ENCODE measurements at places on chromosomes 7 and 10.

- peak; percentile 27 for DNase-seq
These were observed 973 bp downstream of the SDK1 start for GRCh38 chr7:3301831-3302618.

DNA sequence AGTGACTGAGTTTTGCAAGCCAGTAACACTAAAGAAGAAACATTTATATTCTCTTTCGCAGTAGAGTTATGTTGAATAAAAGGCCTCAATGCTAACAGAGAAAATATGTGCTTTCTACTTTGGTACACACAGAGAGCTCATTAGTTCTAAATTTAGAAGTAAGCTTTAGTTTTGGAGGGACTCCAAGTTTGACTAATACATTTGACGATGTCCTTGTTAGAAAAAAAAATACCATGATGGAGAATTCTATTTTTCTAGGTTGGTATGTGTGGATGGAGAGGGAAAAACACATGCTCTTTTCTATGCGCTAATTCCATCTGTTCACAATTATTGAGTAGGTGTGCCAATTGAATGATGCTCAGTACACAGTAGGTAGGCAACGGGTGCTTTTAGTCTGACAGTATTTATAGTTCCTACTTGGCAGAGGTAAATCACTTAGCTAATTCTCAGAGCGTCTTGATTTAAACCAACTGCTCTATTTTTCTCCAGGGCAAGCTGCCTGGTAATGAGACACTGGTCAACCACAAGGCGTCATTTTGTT lies 327.2 kb upstream of the AKR1E2 start:
- no peak for DNase-seq

GRCh38 chr10:21160116-21160515 lies 263.0 kb upstream of the NEBL start:
- DNase-seq: no peak

GRCh38 chr7:110620110-110620735 lies 470.7 kb upstream of the LRRN3 start:
- DNase-seq: no peak

DNA sequence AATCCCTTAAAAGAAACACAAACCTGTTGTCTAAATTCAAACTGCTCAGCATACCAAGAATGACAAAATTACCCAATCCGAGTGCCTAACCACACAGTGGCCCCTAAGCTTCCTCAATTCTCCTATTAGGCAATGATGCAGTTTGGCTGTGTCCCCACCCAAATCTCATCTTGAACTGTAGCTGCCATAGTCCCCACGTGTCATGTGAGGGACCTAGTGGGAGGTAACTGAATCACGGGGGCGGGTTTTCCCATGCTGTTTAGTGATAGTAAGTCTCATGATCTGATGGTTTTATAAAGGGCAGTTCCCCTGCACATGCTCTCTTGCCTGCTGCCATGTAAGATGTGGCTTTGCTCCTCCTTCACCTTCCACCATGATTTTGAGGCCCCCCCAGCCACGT lies 21.9 kb downstream of the PSAP start:
- no peak for DNase-seq

GRCh38 chr10:47311932-47312662 lies 10.2 kb upstream of the GDF2 start:
- DNase-seq: peak; percentile 91

- no peak for DNase-seq
These were observed 109.7 kb downstream of the RAMP3 start for GRCh38 chr7:45267262-45267661.

DNA sequence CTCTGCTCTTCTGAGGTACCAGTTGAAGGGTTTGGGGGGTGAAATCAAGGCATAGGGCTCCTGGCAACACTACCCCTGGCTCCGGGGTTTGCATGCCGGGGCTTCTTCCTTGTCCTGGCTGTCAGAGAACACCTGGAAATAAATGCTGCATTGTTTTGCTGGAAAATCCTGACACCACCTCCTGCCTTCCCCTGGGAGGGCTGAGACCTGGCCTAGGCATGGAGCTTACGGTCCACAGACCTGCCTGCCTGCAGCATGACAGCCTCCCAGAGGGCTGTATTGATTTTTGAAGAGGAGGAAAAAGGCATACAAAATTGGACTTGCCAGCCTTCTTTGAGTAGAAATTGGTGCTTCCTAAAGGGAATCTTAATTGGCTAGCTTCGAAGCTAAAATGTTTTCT lies 227.1 kb downstream of the MGMT start:
- no peak for DNase-seq

DNA sequence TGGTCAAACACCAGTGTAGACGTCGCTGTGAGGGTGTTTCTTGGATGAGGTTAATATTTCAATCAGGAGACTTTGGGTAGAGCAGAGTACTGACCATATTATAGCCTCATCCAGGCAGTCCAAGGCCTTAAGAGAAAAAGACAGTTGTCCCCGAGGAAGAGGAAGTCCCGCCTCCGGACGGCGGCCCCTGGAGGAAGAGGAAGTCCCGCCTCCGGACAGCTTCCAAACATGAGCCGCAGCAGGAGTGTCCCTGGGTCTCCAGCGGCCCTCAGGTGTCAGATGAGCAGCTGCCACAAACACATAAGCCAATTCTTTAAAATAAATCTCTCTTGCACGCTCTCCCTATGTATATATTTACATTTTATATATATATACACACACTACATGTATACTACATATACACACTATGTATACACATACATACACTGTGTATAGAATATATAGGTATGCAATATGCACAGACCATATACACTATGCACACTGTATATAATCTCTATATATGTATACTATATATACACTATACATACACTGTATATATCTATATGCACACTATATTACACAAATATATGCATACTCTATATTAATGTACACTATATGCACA lies 37.5 kb downstream of the PWWP2B start:
- peak; percentile 74 for DNase-seq

- DNase-seq: peak; percentile 73
These were observed 26.4 kb upstream of the GNA12 start for GRCh38 chr7:2870471-2870931.

DNA sequence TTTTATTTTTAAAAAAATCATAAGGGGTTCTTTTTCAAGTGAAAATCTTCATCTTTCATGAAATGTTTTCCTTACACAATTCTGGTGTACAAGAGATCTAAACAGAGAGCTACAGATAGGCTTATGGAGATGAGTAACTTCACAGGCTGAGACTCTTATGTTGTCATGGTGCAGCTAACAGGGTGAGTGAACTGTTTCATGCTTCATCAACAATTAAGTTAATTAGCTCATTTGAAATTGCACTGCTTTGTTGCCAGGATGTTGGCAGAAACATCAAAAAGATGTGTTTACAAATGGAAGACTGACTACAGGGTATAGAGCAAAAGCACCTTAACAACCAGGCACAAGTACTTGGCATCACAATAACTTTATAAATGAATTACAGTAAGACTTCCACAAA lies 230.8 kb downstream of the FOXP2 start:
- DNase-seq: no peak

DNA sequence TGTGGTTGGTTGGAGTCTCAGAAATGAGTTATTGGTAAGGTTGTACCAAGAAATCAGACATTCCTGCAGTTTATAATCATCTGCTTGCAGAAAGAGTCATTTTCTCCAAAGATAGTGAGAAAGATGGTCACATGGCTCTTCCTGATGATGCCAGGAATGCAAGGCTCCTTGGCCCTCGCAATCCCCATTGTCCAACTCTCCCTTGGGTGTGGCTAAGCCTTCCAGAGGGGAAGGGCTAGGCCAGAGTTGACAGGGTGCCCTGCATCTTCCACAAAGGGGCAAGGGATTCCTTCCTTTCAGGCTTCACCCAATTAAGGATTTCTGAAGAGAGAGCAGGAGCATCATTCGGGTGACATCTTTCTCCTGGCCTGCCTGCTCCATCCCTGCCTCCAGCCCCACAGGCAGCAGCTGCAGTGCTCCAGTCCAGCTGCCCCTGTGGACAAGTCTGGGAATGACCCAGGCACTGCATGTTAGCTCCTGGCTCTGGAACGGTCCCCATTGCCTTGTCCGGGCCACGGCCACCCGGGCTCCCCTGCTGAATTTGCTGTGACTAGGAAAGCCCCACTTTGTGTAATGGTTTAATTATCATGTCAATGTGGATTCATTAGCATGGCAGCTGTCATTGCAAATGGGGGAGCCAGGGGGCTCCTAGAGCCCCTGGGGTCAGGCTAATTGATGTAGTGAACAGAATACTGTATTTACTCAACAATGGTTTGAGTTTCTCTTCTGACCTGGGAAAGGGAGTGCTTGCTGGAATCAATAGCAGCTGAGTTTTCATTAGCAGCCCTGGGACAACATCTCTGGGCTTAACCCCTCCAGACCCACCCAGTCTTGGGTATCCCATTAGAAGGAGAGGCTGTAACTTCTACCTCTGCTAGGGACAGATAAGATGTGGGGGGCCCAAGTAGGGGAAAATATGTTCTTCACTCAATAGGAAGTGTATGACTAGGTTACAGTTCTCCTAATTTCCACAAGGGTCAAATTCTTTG lies 112.6 kb upstream of the TBX20 start:
- no peak for DNase-seq

DNA sequence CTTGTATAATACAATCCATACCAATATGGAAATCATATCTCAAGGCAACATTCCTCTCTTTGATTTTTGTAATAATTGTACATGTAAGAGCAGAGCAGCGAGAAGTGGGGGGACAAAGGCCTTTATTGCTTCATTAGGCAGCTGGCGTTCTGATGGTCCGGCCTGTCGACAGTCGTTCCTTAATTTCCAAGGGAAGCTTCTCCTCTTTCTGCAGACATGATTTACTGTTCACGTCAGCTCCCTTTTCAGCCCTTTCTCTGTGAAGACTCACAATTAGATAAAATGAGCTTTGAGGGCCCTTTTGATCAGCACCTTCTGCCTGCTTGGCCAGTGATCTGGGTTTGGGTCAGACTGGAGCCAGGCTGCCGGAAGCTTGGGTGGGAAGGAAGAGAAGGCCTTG lies 65.6 kb upstream of the CTBP2 start:
- DNase-seq: no peak

GRCh38 chr7:100694098-100694745 lies at the start of gene GIGYF1:
TSS of gene GIGYF1 (minus strand) at chr7:100694250. CDS start at chr7:100688238, 6,012 bp downstream.
- peak; percentile 80 for DNase-seq

DNA sequence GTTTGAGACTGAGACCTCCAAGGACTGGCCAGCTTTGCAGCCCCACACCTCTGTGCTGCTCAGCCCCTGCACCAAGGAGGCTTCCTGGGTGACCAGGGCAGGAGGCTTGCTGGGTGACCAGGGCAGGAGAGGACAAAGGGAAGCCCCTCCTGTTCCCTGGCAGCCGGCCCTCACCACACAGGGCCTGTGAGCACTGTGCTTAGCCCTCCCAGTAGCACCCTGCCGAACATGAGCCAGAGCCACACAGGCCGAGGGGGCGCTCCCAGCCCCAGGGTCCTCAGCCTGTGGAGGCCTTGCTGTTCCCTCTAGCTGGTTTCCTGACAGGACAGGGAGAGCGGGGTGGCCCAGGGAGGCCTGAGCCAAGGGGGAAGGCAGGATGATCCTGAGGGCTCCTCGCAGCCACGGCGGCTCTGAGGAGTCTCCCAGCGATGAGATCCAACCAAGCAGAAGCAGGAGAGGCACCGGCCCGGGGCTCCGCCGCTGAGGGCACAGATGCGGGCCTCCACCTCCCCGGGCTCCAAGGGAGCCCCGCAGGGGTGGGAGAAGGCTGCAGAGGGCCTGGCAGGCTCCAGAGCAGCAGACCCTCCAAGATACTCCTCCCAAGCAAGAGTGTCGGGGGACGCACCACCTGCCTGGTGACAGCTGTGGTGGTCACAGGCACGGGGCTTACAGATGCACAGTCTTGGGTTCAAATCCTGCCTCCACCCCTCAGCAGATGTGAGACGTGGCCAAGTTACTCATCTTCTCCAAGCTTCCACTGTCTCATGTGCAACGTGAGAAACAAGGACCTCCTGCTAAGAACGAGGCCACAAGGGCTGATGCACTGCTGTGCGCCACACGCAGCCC lies 22.5 kb downstream of the WDR86 start:
- no peak for DNase-seq

GRCh38 chr7:4189131-4189570 lies 492.9 kb upstream of the FOXK1 start:
- DNase-seq: no peak
